ENCODE measurements at places on chromosomes 6 and 20.

DNA sequence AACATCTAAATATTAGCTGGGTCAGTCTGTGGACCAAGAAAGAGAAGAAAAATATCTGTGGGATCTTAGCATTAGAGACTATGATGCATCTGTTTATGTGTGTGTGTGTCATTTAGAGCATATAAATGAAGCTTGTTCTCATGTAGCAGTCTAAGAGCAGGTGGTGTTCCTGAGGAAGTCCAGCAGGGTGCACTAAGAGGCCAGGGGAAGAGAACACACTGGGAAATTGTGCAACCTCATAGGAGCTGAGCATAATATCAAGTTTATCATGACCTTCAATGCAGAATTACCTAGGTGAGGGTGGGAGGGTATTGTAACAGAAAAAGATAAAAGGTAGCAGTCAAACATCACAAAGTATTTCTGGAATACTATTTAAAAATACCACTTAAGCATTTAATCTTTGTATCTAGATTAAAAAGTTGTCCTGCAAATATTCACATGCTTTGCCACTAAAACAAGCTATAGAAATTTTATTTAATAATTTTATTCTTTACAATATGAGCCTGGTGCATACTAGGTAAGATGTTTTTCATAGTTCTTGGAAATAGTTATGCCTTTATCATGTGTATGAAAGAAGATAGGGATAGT lies 80.5 kb downstream of the SMPDL3A start:
- DNase-seq: no peak

- no peak for DNase-seq
Measured at GRCh38 chr6:67608099-67608749, 1026.9 kb upstream of the ADGRB3 start.

DNA sequence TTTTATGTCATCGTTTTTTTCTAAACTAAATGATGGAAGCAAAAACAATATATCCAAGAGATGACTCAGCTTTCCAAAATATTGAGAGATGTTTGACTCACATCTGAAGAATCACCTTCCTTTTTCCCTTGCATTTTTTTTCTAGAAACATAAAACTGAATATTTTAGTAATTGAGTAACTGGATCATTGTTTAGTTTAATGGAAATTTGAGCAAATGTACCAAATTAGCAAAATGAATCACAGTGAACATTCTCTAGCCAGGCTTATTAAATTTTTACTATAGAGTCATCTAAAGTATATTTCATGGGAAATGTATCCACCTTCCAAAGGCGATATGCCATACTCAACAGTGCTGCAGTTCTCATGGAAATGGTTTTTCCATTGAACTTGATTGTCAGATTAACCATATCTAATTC lies 145.5 kb downstream of the TENT5A start:
- DNase-seq: no peak

DNA sequence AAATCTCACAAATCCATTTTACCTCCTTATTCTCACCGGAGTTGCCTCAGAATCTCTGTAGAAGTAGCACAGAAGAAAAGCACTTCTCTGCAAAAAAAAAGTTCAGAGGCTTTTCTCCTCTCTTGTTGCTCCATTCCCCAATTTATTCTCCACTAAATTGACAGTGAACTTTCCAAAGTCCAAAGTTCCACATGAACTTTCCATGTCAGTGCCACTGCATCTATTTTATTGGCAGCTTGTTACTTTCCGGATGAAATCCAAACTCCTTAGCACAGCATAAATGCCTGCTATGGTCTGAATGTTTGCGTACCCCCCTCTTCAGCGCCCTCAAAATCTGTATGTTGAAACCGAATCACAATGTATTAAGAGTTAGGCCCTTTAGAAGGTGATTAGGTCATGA lies 77.0 kb upstream of the MAP7 start:
- no peak for DNase-seq

- DNase-seq: no peak
Measured at GRCh38 chr6:20377623-20378265, 23.9 kb upstream of the E2F3 start.

DNA sequence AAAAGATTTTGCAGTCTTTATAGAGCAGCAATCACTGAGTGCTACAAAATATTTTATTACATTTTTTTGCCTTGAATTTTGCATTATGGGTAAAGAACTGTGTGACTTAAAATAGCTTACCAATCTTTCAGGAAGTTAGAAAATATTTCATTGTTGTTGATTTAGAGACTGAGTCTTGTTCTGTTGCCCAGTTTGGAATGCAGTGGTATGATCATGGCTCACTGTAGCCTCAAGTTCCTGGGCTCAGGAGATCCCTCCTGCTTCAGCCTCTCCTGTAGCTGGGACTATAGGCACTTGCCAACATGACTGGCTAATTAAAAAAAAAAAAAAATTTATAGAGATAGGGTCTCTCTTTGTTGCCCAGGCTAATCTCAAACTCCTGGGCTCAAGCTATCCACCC lies 100.8 kb downstream of the ADGRB3 start:
- DNase-seq: no peak

- no peak for DNase-seq
Measured at GRCh38 chr6:132974122-132974521, 159.8 kb downstream of the RPS12 start.
